ENCODE measurements at places on chromosomes 1 and 21.

GRCh38 chr1:36248250-36248894 lies 24.1 kb downstream of the THRAP3 start:
- DNase-seq = peak; percentile 89

- no peak for DNase-seq
These were observed 51.1 kb downstream of the KCNJ6 start for GRCh38 chr21:37865156-37865555.

GRCh38 chr1:209657140-209657879 lies 5.1 kb upstream of the LAMB3 start:
- no peak for DNase-seq

GRCh38 chr1:201309416-201309815 lies 26.1 kb downstream of the PKP1 start:
- peak; percentile 53 for DNase-seq

DNA sequence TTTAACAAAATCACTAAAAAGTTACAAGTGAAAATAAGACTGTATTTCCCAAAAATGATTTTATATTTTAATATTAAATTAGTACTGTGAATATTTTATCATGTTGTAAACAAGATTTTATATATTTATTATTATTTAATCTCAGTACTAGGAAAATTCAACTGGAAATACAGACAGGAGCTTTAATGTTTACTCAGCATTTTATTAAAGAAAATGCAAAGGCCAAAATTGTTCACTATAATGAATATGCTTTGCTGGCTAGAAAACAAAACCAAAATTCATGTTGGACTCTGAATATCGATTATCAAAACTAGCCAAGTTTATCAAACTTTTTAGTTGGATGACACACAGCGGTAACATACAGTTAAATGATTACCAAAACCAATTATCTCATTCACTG lies 782.3 kb downstream of the AMY1C start:
- no peak for DNase-seq

- DNase-seq = no peak
These were observed 60.7 kb downstream of the H3-3A start for GRCh38 chr1:226123212-226123560.

- DNase-seq = peak; percentile 47
These were observed 35.2 kb upstream of the CTPS1 start for GRCh38 chr1:40944326-40944725.

DNA sequence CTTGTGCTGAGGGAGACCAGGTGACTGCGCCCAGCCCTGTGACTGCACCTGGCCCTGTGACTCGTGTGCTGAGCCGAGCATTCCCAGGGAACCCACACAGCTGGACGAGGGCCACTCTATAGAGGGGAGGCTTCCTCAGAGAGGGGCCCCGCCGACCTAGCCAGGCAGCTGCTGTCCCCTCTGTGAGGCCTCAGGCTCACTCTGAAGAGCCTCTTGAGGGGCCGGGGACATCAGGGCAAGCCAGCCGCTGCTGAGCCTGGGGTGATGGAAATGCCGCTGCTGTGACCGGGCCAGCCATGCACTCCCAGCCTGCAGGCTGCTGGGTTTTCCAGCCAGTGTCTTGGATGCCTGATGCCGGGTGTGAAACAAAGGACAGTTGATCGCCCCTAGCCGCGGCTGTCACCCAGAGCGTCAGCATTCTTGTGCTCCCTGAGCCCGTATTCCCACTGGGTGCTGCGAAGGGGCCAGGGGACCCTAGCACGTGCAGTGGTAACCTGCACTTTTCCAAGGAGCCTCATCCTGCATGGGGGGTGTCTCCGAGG lies 17.5 kb downstream of the PFKL start:
- no peak for DNase-seq

DNA sequence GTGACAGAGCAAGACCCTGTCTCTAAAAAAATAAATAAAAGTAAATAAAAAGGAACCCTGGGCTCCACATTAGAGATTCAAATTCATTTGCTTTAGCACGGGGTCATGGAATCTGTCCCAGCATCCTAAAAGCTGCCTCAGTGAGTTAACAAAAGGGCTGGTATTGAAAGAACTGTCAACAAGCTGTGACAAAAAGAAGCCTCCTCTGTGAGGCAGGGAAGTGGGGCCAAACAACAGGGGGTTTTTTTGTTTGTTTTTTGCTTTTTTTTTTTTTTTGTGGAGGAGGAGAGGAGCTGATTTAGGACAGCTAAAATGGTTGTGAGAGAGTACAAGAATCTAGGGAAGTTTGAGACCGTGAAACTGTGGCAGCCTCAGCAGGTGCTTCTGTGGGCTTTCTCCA lies 115.7 kb downstream of the LIPI start:
- DNase-seq = no peak
